Gastroesophageal sphincter (tissue), 4 donors: ENCODE measurements at places on chromosomes 4 and X. TPM values are rescaled to one million over a fixed set of nuclear protein-coding genes. Genes with fewer than 3 reads are reported as not detected.
A peak's percentile ranks its signal among the peaks of the same experiment; 100 is the strongest.

Gene GYG2
- total RNA-seq, result 12.2 TPM

Gene SSX4B
- not detected for total RNA-seq

Gene PDCL2
- not detected for total RNA-seq

DNA sequence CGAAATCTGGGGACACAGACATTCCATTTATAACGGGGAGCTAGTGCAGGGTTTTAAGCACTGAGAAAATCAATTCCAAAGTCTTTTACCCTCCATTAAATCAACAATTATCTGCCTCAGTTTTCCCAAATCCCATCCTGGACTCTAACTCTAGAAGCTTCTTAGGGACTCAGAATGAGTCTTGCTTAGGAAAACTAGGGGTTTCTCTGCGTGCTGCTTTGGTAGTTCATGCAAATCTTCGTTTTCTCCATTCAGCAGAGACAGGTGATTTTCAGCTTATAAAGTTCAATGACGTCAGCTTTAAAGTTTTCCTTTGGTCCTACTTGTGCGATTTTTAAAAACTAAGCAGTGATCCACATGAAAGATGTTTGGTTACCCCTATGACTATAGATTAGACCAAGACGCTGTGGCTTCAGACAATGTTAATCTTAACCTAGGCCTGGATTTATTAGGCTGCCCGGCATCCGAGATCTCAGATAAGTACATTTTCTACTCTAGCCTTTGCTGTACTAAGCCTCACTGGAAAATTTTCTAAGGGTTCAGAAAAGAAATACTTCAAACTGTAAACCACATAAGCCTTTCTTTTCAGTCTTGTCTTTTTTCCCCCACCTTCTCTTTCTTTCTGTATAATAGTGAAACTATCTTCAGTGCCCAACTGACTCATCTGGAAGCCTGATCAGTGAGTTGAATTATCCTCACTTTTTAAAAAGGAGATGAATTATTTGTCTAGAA is 121.4 kb upstream of the GATB start:
- no peak for ATAC-seq

GRCh38 chr4:176271749-176272148 is 2.7 kb upstream of the ASB5 start:
- no peak for ATAC-seq

DNA sequence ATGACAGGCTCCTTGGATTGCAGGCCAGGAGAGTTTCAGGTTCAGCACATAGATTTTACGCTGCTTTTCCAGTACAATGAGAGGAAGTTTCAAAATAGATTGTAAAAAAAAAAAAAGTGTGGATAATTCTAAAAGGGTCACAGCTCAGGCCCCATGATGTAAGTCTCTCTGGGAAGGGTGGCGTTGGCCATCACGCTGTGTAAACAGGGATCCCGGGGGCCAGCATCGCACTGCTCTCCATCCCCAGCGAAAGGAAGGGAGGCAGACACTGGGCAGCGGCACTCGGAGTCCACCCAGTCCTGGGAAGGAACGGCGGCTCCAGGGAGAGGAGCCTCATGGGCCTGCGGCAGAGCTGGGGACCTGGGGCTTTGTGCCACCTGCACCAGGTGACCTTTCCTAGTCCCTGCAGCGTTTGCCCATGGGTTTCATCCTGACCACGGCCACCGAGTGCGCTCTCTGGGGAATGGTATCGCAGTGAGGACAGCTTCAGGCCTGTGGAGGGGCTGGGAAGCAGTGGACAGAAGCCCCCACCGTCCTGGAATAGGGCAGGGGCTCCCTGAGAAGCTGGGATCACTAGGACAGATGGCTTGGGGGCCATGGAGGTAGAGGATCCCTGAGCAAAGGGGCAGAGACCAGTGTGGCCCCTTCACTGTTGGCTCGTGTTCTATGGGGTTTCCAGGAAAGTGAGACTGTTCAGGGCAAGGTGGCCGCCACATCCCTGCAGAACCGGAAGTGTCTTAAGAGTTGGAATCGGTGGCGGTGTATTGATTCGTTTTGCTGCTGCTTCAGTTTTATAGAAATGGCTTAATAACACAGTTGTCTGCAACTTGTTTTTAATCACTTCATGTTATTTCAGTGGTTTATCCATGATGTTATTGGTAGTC is 38.9 kb downstream of the RGS12 start:
- ATAC-seq, result peak; percentile 49

- no peak for ATAC-seq
Observed at GRCh38 chr4:125243789-125244397, 70.9 kb upstream of the FAT4 start.

GRCh38 chr4:8761824-8762205 is 109.8 kb downstream of the HMX1 start:
- no peak for ATAC-seq

DNA sequence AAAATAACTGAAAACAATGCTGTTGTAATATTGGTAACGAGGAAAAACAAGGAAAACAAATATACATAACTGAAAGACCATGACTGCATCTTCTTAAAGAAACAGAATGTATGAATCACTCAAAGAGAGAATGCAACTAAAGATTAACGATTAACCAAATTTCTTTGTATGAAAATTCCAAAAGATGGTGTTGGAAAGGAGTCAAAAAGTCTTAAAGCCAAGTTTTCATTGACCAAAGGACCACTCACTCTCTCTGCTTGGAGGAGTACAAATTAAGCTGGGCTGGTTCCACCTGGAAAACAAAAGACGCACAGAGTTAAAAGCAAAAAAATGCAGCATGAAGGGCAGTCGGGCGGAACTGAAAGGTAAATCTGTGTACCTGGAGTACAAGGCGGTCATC is 1.8 kb downstream of the DCAF12L1 start:
- no peak for ATAC-seq

DNA sequence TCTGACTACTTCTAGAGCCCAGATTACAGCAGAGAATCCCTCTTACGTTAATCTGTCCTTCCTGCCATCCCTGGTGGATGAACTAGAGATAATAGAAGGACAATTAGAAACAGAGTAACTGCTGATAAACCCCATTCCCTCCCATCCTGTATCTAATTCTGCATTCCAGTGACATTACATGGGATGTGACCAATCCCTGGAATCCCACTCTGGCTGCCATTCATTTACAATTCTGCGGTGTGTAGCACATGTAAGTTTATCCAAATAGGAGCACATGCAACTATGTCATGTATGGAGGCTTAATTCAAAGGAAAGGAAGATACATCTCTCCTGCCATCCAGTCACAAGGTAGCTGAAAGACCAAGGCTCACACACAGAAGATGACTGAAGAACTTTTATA is 339.5 kb downstream of the GPAT3 start:
- no peak for ATAC-seq
